ENCODE measurements at places on chromosomes 7 and 10.

DNA sequence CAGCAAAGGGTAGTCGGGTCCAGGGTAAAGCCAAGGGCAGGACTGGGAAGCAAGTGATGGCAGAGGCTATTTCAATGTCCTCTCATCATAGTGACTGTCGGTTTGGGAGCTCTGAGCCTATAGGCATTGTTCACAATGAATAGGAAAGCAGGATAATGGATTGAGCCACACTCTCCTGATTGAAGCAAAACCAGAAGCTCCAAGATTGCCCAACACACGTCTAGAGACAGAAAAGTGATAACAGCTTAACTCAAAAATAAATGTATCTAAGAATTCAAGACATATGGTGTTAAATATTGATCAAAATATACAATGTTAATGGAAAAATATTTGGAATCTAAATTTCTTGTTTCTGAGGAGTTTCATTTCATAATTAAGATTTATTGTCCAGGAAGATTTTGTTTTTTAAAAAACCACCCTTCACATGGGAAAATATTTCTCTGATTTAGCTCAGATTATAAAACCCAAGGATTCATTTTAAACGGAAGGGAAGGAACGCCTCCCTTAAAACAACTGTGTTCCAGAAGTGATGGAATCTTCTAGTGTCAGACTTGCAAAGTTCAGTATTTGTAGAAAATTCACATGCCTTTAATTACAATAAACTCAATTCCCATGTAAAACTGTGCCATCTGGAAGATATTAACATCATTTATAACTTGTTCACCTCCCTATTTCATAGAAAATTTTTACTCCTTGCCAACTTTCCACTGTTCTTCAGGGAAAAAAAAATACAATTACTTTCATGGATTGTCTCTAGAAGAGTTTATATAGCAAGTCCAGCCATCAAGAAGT is 54.5 kb downstream of the NRP1 start:
- no peak for DNase-seq

DNA sequence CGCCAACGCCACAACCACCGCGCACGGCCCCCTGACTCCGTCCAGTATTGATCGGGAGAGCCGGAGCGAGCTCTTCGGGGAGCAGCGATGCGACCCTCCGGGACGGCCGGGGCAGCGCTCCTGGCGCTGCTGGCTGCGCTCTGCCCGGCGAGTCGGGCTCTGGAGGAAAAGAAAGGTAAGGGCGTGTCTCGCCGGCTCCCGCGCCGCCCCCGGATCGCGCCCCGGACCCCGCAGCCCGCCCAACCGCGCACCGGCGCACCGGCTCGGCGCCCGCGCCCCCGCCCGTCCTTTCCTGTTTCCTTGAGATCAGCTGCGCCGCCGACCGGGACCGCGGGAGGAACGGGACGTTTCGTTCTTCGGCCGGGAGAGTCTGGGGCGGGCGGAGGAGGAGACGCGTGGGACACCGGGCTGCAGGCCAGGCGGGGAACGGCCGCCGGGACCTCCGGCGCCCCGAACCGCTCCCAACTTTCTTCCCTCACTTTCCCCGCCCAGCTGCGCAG is 424 bp downstream of the EGFR start:
- DNase-seq, result no peak

GRCh38 chr7:66169616-66170015 is 35.5 kb upstream of the TPST1 start:
- peak; percentile 83 for DNase-seq

DNA sequence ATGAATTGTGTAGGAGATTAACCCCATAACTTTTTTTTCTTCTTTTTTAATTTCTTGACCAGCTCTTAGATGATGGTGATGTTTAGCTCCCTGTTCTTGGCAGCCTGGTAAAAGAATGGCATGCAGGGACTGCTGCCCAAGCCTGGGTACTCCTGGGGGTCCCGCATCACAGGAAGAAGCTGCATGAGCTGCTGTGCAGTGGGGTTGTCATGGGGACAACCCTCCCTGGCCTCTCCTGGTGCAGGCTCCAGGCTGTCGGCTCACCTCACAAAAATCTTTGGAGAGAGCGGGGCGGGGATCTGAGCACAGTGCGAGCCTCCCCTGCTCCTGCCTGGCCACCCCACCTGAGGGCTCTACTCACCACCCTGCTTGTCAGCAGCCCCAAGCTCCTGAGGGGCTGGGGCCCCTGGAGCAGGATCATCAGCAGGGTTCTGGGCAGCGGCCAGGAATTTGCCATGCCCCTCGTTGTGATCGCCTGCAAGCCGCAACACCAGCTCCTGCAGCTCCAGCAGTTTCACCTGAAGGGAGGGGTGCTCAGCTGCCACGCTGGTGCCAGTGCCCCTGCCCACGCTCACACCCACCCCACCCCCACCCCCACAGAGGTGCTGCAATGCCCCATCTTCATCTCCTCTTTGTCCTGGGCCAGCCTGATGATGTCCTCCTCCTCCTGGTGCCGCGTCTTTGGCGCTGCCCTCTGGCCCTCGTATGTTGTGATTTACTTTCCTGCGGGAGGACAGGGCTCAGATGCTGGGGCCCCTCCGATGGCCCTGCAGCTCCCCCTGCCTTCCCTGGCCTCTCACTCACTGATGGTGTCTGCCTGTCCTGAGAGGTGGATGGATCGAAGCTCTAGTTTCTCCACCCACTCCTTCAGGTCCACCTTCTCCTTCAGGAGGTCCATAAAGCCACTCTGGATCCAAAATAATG is 15.5 kb upstream of the MTPAP start:
- DNase-seq, result no peak

DNA sequence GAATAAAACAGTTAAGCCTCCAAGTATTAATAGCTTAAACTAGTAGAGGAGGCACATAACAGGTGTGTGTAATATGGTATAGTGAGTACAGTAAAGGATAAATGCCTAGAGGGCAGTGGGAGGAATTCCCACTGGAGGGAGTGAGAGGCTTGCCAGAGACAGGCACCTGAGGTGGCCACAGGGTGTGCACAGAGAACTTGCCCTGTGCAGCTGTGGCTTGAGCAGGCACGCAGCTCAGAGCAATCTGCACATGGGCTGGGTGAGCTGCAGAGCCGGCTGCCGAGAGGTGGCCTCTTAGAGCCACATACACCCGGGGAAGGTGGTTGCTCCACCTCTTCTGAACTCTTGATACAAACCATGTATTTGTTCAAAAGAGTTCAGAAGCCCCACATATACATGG is 237.1 kb downstream of the COBL start:
- no peak for DNase-seq

All from kidney tubule cell (primary cell).